ENCODE measurements at places on chromosomes 3 and 15. TPM values are rescaled to one million over a fixed set of nuclear protein-coding genes. Genes with fewer than 3 reads are reported as not detected.

- DNase-seq = no peak
Measured at GRCh38 chr3:14519406-14519805, 20.7 kb downstream of the GRIP2 start.

- no peak for DNase-seq
Measured at GRCh38 chr3:190972840-190973270, 110.4 kb upstream of the GMNC start.

GRCh38 chr15:45409596-45409995, 31.3 kb upstream of the GATM start:
- DNase-seq = no peak

- DNase-seq = peak; percentile 99
Measured at GRCh38 chr3:57068437-57069089, 8.1 kb downstream of the SPATA12 start.

Gene KIF7
- 10.6 TPM for total RNA-seq

GRCh38 chr3:73101881-73102280, 40.4 kb downstream of the EBLN2 start:
- DNase-seq = no peak

DNA sequence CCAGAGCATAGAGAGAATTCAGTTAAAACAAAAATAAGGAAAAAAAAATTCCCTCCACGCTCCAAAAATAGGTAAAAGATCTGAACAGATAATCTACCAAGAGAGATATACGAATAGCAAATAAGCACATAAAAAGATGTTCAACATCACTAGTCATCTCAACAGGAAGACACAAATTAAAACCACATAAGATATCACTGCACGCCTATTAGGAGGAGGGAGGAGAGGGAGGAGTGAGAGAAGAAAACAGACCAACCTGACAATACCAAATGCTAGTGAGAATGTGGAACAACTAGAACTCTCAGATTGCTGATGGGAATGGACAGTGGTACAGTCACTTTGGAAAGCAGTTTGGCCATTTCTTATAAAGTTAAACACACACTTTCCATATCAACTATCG, 212.5 kb downstream of the FMN1 start:
- DNase-seq = no peak

GRCh38 chr3:50118237-50118636, 29.5 kb downstream of the RBM5 start:
- DNase-seq = no peak

Gene GOLGA8G
- not detected for total RNA-seq

DNA sequence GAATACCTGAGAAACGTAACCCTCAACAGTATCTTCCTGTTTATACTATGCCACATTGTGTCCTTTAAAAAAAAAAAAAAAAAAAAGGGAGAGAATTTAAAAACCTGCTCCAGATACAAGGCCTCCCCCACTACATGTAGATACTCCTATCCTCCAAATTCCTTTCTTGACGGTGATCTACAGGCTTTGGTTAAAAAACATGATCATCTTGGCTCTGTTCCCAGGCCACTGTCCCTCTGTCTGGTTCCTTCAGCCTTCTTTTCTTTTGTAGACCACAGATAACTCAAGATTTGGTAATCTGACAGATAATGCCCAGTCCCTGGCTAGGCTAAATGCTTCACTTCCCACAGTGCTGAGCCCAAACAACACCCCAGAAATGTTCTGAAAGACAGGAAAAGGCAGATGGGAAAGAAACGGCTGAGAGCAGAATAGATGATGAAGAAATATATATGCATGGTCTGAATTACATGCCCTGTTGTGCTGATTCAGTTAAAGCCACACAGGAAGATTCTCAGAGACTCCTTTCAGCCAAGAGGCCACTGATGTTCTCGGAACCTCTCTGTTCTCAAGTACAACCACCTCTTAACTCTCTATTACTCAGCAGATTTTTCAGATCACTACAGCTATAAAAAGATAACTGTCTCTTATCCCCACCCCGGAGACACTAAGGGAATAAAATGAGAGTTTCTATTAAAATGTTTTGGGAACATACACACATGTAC, 48.3 kb downstream of the NPTN start:
- no peak for DNase-seq

- DNase-seq = no peak
Measured at GRCh38 chr3:155747286-155747945, 2.5 kb upstream of the PLCH1 start.

DNA sequence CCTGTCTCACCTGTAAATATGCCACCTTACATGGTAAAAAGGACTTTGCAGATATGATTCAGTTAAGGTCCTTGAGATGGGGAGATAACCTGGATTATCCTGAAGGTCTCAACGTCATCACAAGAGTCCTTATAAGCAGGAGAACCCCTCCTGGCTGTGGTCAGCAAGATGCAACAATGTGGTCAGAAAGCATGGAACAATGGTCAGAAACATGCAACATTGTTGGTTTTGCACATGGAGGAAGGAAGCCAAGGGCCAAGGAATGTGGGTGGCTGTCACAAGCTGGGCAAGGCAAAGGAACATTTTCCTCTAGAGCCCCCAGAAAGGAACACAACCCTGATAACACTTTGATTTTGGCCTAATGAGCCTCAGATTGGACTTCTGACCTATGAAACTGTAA, 9.4 kb upstream of the SUMF1 start:
- DNase-seq = no peak

GRCh38 chr3:172012775-172013174, 26.6 kb upstream of the FNDC3B start:
- no peak for DNase-seq

Gene STARD9
- total RNA-seq = 8.0 TPM

GRCh38 chr3:116247605-116248004, 197.7 kb downstream of the LSAMP start:
- DNase-seq = no peak

Gene CFAP91
- total RNA-seq = 0.98 TPM

Gene C2CD4A
- not detected for total RNA-seq

Gene ACVR2B
- total RNA-seq = 2.5 TPM

Gene MYRIP
- total RNA-seq = not detected

Gene GOLGA6D
- total RNA-seq = not detected

DNA sequence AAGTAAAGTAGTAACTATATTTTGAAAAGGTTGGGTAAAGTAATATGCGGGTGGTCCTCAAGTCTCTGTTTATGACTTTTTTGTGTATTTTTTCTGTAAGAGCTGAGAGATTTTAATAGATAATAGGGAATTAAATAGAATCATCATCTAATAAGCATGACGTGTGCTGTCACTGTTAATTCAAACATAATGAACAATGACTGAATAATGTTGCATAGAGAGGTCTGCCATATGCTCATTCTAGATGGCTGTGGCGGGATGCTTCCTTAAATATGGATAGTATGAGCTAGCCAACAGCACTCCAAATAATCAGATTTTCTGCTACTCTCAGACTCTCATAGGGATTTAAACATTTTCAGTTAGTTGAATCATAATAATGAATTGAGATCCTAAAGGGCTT, 302.8 kb upstream of the RBMS3 start:
- DNase-seq = no peak

DNA sequence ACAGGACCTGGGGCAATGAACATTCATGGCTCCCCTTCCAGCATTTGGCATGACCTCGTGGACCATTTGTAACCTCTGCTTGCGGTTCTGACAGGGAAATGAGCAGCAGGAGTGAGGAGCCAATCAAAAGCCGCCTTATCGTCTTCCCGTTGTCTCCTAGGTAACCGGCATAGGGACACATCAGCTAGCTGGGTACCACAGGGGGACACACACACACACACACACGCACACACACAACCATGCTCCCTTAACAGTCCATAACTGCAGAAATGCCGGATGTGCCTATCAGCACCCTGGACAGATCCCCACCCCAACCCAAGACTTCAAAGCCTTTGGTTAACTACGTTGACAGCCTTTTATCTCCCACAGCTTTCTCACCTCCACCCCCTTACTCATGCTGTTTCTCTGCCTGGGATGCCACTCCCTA, 53.4 kb upstream of the CCDC174 start:
- peak; percentile 56 for DNase-seq

- DNase-seq = no peak
Measured at GRCh38 chr15:76983590-76984375, 11.1 kb upstream of the PSTPIP1 start.

DNA sequence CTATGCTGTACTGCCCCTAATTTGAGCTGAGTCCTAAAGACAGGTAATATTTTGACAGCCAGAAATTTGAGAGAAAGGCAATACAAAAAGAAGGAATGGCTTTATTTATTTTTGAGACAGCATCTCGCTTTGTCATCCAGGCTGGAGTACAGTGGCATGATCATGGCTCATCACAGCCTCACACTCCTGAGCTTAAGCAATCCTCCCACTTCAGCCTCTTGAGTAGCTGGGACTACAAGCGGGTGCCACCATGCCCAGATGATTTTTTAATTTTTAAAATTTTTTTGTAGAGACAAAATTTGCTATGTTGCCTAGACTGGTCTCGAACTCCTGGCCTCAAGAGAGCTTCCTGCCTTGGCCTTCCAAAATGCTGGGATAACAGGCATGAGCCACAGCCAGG, 77.4 kb upstream of the SLC4A7 start:
- DNase-seq = no peak

- no peak for DNase-seq
Measured at GRCh38 chr3:141047168-141047567, 4.0 kb upstream of the SPSB4 start.

DNA sequence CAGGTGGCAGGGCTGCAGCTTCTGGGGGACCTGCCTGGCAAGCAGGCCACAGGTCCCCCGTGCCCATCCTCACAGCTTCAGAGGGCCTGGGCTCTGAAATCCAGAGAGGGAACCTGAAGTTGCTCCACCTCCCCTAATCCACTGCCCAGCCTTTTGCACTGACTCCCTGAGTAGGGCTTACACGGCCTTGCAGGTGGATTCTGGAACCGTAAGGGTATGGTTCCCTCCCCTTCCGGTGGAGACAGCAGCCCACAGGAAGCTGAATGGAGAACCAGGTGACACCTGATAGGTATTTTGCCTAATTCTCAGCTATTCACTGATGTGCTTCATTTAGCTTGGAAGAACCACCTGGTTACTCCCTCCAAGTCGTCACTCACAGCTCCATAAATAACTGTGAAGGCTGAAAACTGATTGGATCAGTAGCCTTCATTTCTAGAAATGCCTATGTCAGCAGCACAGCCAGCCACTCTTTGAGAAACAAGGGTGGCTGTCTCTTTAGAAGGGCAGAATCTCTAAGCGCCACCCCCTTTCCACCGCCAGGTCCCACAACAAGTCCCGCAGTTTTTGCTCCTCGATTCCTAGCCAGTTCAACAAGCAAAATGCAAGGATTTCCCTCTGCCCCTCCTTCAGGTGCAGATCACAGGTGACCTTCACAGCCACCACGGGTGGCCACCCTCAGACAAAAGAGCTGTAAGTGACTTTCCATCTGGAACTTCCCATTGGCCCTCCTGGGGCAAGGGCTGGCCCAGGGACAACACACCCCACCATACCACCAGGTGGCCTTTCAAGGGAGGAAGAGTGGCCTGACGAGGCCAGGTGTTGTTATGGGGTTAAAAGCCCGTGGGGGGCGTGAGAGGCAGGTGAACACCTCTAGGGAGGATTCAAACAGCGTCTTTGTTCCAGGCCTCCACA, 112.9 kb downstream of the SEC22A start:
- no peak for DNase-seq

DNA sequence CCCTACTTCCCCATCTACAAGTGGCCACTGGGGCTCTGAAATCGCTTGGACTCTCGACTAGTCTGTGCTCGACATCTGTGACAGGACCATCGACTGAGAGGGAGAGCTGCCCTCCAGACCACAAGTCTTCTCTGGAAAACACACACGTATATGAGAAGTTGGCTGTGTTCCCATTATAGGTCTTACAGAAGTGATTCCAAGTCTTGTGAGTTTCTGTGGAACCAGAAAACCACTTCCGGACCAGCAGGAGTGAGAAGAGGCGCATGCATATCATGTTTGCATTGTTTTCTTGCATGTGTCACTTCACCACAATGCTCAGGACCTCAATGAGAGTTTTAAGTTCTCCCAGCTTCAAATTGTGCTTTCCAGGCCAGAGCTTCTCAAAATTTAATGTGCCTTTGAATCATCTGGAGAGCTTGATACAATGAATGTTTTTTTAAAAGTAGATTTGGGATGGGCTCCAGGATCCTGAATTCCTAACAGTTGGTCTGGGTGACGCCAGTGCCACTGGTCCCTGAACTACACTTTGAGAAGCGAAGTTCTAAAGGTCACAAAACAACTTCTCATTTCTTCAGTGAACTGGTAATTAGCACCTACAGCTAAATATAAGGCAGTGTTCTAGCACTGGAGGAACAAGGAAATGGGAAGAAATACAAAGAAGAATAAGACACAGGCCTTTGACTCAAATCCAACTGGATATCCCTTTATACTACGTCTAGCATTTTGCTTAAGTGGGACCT, 15.7 kb downstream of the LIPC start:
- DNase-seq = peak; percentile 89

DNA sequence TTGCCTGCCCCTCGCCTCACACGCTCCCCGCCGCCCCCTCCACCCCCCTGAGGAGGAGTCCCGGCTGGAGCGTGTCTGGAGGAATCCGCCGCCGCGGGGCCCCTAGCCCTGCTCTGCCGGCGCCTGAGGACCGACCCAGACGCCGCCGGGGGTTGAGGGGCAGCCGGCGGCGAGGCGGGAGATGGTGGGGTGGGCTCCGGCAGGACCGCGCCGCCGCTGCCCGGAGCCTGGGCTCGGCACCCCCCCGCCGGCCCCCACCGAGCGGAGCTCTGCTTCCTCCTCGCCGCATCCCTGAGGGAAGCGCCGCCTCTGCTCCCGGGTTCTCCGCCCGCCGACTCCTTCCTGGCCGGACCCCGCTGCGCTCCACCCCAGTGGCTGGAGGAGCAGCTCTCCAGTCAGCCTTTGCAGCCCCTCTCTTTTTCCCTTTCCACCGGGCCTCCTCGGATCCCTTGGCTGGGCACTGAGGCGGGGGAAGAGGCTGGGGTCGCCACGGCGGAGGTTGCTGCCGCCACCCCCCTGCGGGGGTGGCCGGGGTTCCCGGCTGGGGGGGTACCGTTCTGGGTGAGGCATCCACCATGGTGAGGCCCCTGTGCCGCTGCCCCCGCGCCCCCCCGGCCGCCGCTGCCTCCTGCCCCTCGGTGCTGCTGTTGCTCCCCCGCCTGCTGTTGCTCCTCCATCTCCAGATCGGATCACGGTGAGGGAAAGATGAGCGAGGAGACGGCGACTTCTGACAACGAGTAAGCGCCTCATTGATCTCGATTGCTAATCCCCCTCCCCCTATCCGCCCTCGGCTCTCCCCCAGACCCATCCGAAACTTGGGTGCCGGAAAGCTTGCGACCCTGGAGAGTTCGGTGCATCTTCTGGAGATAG, at the start of gene SPRED1:
SPRED1 (plus strand) TSS at position 356 of the 870 bp plus-strand sequence; CDS start at position 706, 350 bp downstream.
- DNase-seq = peak; percentile 53

- DNase-seq = no peak
Measured at GRCh38 chr15:88911766-88912118, 1.4 kb downstream of the MFGE8 start.

Gene GOLGA6L26
- total RNA-seq = not detected

DNA sequence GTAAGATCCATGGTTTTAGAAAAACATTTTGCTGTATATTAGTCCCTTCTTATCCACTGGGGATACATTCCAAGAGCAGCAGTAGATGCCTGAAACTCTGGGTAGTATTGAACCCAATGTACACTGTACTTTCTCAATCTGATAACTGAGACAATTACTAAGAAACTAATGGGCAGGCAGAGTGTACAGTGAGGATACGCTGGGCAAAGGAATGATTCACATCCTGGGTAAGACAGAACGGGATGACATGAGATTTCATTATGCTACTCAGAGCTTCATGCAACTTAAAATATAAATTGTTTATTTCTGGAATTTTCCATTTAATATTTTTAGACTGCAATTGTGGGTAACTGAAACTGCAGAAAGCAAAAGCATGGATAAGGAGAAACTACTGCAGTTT, 46.2 kb upstream of the TEX55 start:
- no peak for DNase-seq

GRCh38 chr3:24254649-24255048, 240.0 kb downstream of the THRB start:
- DNase-seq = peak; percentile 79

Data from fibroblast of the aortic adventitia (primary cell).